Tongue (tissue), 3 donors: ENCODE measurements at places on chromosomes 6 and 20. TPM values are rescaled to one million over a fixed set of nuclear protein-coding genes. Genes with fewer than 3 reads are reported as not detected.

The OPRM1 gene
- 0.92 TPM for total RNA-seq

The TPBG gene
- 16.6 TPM for total RNA-seq

- DNase-seq, result no peak
Measured at GRCh38 chr6:9745966-9746365, 668.9 kb downstream of the TFAP2A start.

DNA sequence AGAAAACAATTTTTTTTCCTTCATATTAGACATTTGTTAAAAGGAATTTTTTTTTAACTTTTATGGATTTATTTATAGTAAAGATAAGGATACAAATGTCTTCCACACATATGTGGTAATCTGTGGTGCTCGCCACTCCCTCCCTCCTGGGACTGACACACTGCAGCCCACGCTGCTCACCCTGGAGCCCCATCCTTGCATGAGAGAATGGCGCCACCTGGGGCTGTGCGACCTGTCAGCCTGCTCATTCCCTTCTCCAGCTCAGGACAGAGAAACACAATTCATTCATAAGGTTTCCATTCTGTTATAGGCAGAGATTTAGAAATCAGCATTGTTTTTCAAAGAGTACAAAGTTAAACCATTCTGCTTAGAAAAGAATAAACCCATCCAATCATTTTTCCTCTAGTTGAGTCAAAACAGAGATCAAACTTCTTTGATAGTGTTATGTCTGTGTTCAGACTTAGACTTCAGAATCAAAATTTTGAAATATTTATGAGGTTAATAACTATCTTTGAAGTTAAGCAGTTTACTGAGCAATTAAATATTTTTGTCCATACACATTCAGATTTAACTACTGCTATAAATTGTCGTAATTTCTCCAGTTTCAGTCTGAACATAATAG is 42.8 kb upstream of the DYNLRB1 start:
- peak; percentile 45 for DNase-seq

DNA sequence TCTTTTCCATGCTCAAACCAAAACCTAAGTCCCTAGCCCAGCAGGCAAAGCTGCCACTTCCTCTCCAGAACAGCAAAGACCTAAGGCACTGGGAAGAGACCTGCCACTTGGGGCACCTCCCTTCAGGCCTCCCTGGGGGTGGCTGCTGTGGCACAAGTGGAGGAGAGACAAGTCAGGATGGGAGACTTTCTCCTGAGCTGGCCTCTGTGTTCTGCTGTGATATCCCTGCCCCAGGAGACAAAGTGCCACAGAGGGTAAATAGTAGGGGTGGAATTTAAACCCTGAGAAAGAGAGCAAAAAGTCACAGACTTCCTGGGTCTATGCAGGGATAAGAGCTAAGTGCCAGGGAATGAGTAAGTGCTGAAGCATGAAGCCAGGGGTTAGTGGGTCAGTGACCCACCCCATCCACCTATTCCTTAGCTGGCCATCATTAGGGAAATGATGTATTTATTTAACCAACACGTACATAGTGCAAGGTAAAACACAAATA is 84.2 kb downstream of the MRPL14 start:
- no peak for DNase-seq

DNA sequence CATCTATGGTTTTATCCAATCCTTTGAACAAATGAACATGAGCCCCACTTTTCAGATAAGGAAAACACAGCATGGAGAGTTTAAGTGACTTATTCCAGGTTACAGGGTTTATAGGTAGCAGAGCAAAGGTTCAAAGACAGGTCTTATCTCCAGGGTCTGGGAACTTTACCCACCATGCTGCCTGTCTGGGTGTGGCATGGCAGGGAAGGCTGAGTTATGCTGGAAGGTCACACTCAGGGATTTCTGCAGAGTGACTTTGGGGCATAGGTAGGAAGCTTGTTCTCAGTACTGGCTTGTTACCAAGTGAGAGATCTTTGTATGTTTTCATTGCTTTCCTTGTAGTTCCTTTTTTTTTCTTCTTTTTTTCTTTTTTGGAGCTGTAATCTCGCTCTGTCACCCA is 1.8 kb downstream of the ZNF831 start:
- DNase-seq, result no peak
